ENCODE measurements at places on chromosomes 11 and 22.

- no peak for DNase-seq
Measured at GRCh38 chr22:46012182-46012880, 35.4 kb upstream of the WNT7B start.

DNA sequence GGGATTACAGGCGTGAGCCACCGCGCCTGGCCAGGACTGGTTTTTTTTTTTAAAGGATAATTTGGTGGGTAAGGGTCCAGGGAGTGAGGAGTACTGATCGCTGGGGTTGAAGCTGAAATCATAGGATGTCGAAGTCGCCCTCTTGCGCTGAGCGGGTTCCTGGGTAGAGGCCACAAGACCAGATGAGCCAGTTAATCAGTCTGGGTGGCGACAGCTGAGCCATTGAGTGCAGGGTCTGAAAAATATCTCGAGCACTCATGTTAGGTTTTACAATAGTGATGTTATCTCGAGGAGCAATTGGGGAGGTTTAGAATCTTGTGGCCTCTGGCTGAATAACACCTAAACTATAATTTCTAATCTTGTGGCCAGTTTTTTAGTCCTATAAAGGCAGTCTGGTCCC is 7.8 kb downstream of the APOL5 start:
- no peak for DNase-seq

DNA sequence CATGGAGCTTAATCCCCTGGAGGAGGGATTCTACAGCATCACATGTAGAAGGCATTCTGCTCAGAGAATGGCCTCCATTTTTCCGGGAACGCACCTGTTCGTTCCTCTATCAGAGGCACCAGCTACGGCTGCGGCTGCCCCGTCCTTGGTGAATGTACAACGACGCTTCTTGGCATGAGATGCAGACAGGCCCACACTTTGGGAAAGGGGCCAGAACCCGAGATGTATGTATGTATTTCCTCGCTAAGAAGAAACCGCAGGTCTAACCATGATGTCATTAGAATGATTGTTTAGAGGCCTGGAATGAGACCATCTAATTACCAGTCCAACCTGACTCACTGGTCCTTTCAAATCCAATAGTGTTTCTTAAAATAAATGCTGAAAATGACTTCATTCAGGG is 1293.4 kb downstream of the TBC1D22A start:
- DNase-seq: no peak

DNA sequence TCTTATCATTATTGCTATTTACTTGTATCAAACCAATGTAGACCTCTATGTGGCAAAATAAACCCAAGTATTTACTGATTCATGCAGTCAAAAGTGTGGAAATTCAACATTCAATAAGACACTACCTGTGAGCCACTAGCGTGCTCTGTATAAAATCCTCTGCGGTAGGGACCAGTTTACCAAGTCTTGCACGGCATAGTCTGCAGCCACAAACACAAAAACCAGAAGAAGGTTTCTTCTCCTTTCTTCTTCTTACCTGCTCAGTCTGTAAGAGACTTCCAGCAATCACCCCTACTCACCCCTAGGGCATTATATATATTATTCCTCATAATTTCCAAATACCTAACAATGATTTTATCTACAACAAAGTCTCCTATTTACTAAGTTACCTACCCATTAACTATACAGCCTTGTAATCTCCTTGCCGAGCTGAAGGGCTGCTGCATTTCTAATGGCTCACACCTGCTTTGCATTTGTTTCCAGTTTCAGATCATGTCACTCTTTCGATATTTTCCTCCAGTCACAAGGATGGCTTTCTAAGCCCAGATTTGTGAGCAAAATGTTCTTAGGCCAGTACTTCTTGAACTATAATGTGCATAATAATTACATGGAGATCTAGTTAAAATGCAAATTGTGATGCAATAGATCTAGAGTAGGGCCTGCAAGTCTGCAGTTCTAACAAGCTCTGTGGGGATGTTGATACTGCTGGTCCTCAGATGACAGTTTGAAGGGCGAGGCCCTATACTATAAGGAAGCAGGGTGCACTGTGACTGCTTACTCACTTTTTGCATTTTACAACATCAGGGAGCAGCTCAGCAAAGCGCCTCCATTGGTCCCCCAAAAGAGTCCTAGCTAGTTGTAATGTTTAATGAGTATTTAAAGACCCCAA is 191.9 kb upstream of the DDI1 start:
- DNase-seq: no peak

All from stimulated activated CD4-positive, alpha-beta T cell treated with anti-CD3 and anti-CD28 coated beads, TNF-alpha, amount 100 ng/mL, for 4 hours (primary cell).